ENCODE measurements at places on chromosomes 1 and 21.
A peak's percentile ranks its signal among the peaks of the same experiment; 100 is the strongest.

- DNase-seq, result no peak
Observed at GRCh38 chr21:39902986-39903385, 35.7 kb downstream of the PCP4 start.

DNA sequence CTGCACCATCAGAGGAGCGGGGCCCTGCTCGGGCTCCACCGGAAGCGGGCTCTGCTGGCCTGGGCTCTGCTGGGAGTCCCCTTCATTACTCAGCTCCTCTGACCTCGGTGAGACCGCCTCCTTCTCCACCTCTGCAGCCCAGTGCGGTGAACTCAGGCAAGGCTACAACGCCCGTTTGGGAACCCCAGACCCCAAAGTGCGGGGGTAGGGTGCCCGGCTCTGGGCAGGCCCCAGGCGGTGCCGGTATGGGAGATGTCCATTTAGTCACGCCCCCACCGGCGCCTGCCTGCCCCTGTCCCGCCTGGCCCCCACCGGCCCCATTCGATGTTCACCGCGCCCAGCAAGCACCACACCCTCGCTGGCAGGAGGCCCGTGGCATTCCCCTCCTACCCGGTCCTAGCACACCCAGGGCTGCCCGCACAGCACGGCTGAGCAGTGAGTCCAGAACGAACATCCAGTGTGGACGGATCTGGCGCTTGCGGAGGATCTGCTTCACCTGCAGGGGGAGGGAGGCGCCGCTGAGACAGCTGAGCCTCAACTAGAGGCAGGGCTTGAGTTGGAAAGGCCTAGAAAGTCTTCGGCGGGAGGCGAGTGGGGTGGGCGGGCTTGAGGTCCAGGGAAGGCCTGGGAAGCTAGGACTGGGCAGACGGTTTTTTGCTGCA lies 10.0 kb downstream of the MAP3K6 start:
- DNase-seq, result peak; percentile 53

- DNase-seq, result no peak
Observed at GRCh38 chr1:159492575-159493323, 43.1 kb downstream of the OR10J5 start.

GRCh38 chr1:68976916-68977610 lies 480.2 kb upstream of the DEPDC1 start:
- DNase-seq, result no peak

- DNase-seq, result peak; percentile 54
Observed at GRCh38 chr1:35544976-35545375, 12.2 kb downstream of the KIAA0319L start.

DNA sequence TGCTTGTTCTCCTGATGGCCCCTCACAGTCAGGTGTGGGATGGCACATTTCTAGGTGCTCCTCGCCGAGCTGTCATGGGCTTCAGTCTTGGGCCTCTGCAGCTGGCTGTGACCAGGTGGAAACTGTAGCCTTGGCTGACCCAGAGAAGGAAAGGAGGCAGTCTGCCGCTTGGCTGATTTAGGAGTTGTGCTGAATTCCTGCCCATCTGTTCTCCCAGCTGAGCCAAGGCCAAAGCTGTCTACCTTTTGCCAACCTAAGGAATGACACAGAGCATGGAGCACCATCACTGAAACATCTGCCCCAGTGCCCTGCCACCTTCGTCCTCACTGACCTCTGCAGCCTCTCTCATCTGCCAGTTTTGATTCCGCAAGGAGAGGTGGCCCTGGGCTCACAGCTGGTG lies 27.9 kb downstream of the UTP25 start:
- DNase-seq, result no peak

DNA sequence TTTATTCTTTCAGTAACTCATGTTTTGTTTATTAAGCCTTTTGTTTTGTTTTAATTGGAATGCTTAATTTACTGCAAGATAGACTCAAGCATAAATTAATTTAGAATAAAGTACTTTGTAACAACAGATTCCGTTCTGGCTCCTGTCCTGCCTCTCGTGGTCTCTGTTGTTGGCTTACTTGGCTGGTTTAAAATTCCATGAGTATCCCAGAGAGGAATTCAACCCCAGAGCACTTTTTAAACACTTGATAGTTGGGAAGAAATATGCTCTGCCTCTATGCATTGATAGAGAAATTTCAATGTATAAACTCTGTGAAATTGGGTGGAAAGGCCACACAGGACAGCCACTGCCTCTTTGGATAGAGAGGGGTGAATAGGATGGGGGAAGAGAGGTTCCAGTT lies 89.7 kb downstream of the ATP5PO start:
- DNase-seq, result no peak

All from CD4-positive, alpha-beta T cell (primary cell).